ENCODE measurements at places on chromosomes 3 and 15.

- no peak for DNase-seq
These were observed 10.3 kb downstream of the RMDN3 start for GRCh38 chr15:40744815-40745152.

DNA sequence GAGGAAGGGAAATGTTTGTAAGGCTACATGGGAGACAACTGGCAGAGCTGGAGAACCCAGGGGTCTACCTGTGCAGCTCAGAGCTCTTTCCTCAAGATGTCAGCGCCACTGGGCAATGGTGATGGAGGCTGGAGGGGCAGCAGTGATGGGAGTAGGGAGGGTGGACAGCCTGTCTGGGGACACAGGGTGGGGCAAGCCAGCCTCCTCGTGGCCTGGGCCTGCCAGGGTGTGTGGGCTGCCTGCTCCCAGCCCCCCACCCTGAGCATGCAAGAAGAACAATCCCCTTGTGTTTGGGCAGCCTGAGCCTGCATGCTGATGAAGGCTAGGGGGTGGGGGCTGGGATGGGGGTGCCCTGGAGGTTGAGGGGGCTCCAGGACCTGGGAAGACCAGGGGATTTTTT is 1.2 kb downstream of the PCBP4 start:
- DNase-seq: no peak

DNA sequence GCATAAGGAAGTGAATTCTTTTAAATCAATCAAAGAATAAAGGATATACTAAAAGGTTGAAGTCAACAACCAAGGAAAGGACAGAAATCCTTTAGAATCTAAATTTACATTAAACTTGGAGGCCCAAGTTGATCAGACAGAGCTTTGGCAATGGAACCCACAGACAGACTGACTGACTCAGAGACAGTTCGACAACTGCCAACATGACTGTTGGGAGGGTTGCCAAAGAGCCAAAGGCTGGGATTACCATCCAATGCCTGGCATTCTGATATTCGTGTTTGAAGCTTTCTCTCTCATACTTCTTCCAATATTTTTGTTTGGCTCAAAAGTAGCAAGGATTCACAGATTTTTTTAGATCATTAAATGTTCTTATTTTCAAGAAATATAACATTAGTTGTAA is 406.1 kb downstream of the PLCL2 start:
- DNase-seq: no peak

DNA sequence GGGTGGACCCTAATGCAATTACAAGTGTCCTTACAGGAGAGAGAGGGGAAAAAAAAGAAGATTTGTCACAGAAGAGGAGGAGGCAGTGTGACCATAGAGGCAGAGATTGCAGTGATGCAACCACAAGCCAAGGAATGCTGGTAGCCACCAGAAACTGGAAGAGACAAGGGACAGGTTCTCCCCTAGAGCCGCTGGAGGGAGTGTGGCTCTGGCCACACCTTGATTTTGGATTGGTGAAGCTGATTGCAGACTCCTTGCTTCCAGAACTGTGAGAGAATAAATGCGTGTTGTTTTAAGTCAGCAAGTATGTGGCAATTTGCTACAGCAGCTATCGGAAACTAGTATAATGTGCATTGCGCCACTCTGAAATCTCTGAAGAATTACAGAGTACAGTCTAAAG is 110.1 kb downstream of the SRGAP3 start:
- no peak for DNase-seq
